Endothelial cell of umbilical vein (primary cell): ENCODE measurements at places on chromosomes 11 and 22. TPM values are rescaled to one million over a fixed set of nuclear protein-coding genes. Genes with fewer than 3 reads are reported as not detected.

Gene ASPHD2
- 5.5 and 7.8 TPM in 2 replicates for total RNA-seq

Gene SH3BP1
- 2.8 and 4.3 TPM in 2 replicates for total RNA-seq

Gene DDTL
- total RNA-seq: 2.7 TPM in 1 of 2 replicates, not detected in the other

Gene KLHL35
- total RNA-seq: 0.97 and 1.2 TPM in 2 replicates

Gene MAPK11
- 26.3 and 29.4 TPM in 2 replicates for total RNA-seq

Gene DAGLA
- 3.5 and 4.7 TPM in 2 replicates for total RNA-seq

Gene OR8G5
- not detected in 2 replicates for total RNA-seq

Gene PPM1F
- 171 and 178 TPM in 2 replicates for total RNA-seq

Gene TRIM6
- 4.8 and 5.6 TPM in 2 replicates for total RNA-seq

Gene HOATZ
- total RNA-seq: not detected in 2 replicates

Gene ADM
- 36.7 and 45.3 TPM in 2 replicates for total RNA-seq

Gene LBHD1
- 7.5 and 10.5 TPM in 2 replicates for total RNA-seq

Gene ZNF70
- 6.0 and 6.2 TPM in 2 replicates for total RNA-seq

Gene AGBL2
- total RNA-seq: 0.86 TPM in 1 of 2 replicates, not detected in the other

Gene TBX10
- total RNA-seq: not detected in 2 replicates

Gene SPON1
- 0.31 TPM in 1 of 2 replicates, not detected in the other for total RNA-seq

Gene ESAM
- 273 and 303 TPM in 2 replicates for total RNA-seq
